Activated T-cell treated with anti-CD3 and anti-CD28 coated beads, Interleukin-2, amount 50 U/mL, for 24 hours (primary cell): ENCODE measurements at places on chromosomes 5 and 9.

- H3K27ac ChIP-seq = peak overlapping the region; percentile 81
- no peak for DNase-seq
- no peak overlapping the region for H3K4me3 ChIP-seq
- H3K4me1 ChIP-seq = peaks cover 85% of the 10 kb centered on the region
- H3K27me3 ChIP-seq = no peaks in the 10 kb centered on the region
- H3K36me3 ChIP-seq = peaks cover 19% of the 10 kb centered on the region
These were observed 32.7 kb downstream of the LNPEP start for GRCh38 chr5:96968614-96969013.

GRCh38 chr5:159858871-159859270 is 57.4 kb upstream of the ADRA1B start:
- no peak overlapping the region for H3K27ac ChIP-seq
- no peaks in the 10 kb centered on the region for H3K4me1 ChIP-seq
- no peak overlapping the region for H3K4me3 ChIP-seq
- no peak for DNase-seq
- H3K36me3 ChIP-seq = no peaks in the 10 kb centered on the region

GRCh38 chr5:73450137-73450536 is 1.6 kb upstream of the FOXD1 start:
- no peak overlapping the region for H3K27ac ChIP-seq
- H3K36me3 ChIP-seq = no peaks in the 10 kb centered on the region
- H3K4me1 ChIP-seq = peaks cover 19% of the 10 kb centered on the region
- H3K27me3 ChIP-seq = peaks cover 82% of the 10 kb centered on the region
- no peak overlapping the region for H3K4me3 ChIP-seq

- no peaks in the 10 kb centered on the region for H3K4me1 ChIP-seq
- H3K27me3 ChIP-seq = peaks cover 6% of the 10 kb centered on the region
These were observed 135.0 kb upstream of the SNX2 start for GRCh38 chr5:122639864-122640263.

GRCh38 chr5:172178301-172178987 is 9.6 kb downstream of the STK10 start:
- H3K27me3 ChIP-seq = no peaks in the 10 kb centered on the region
- H3K36me3 ChIP-seq = peaks cover 62% of the 10 kb centered on the region
- DNase-seq = peak; percentile 72
- peak overlapping the region; percentile 86 for H3K4me3 ChIP-seq
- H3K4me1 ChIP-seq = peaks cover 90% of the 10 kb centered on the region
- peak overlapping the region; percentile 95 for H3K27ac ChIP-seq

DNA sequence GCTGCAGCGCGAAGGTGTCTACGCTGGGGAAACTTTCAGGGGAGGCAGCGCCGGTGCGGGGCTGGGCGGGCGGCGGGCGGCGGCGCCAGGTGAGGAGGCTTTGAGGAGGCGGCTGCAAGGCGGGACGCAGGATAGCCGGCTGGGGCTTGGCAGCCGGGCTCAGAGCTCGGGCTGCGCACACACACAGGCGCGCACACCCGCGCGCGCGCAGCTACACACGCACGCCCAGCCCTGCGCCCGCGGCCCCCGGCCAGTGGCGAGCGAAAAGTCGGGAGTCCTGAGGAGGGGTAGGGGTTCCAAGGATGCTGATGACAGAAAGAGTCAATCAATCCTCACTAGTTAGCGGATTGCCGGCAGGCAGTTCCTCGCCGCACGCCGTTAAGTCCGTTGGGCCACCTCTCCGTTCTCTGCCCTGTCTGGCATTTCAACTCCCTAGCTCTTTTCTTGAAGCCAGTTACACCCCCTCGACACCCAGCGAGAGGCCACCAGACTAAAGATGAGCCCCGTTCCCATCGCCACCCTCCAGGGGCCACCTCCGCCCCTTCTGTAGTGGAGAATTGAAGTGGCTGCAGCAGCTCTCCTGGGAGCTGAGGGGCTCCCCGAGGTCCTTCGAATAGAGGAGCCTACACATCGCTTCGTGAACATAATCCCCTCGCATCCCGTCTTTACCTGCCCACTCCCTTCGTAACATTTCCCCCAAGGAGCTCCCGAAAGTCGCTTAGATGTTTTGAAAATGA is 1640.3 kb upstream of the C9orf72 start:
- H3K27ac ChIP-seq = no peak within 1 kb of the TSS
- peaks cover 75% of the 10 kb centered on the region for H3K27me3 ChIP-seq
- DNase-seq = no peak
- peak within 1 kb of the TSS; percentile 47 for H3K4me3 ChIP-seq
- no peaks in the 10 kb centered on the region for H3K36me3 ChIP-seq

DNA sequence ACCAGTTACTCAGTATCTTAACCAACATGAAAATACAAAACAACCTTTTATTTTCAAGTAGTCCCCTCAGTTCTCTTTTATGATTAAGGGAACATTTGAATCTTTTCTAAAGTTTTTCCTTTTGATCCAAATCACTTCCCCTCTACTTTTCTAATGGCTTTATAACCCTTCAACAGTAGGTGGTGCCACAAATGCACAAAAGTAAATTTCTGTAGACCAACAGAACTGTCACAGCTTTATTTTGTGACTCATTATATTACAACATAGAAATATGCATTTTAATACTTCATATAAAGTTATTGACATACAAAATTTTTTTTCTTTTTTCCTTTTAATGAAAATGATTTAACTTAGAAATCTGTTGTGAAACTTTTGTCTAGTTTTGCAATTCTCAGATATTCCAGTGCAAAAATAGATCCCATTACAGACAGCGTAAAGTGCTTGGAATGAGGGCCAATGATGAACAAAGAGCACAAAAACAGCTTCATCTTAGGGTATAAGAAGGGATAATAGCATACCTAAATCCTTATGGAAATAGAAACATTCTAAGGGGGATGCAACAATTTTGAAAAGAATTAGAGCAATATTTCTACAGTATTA is 17.0 kb downstream of the NIPSNAP3B start:
- H3K27me3 ChIP-seq = no peaks in the 10 kb centered on the region
- no peak overlapping the region for H3K27ac ChIP-seq
- H3K36me3 ChIP-seq = peaks cover 10% of the 10 kb centered on the region
- H3K4me3 ChIP-seq = no peak overlapping the region
- H3K4me1 ChIP-seq = no peaks in the 10 kb centered on the region
- no peak for DNase-seq

GRCh38 chr9:79574136-79574535 is 2.4 kb downstream of the TLE4 start:
- peaks cover 7% of the 10 kb centered on the region for H3K36me3 ChIP-seq
- peak overlapping the region; percentile 84 for H3K4me3 ChIP-seq
- H3K4me1 ChIP-seq = peaks cover 59% of the 10 kb centered on the region
- peaks cover 5% of the 10 kb centered on the region for H3K27me3 ChIP-seq
- DNase-seq = no peak

GRCh38 chr9:71073494-71073893 is 47.9 kb downstream of the TRPM3 start:
- H3K27me3 ChIP-seq = no peaks in the 10 kb centered on the region
- DNase-seq = no peak
- H3K27ac ChIP-seq = no peak overlapping the region
- no peaks in the 10 kb centered on the region for H3K4me1 ChIP-seq
- H3K4me3 ChIP-seq = no peak overlapping the region

DNA sequence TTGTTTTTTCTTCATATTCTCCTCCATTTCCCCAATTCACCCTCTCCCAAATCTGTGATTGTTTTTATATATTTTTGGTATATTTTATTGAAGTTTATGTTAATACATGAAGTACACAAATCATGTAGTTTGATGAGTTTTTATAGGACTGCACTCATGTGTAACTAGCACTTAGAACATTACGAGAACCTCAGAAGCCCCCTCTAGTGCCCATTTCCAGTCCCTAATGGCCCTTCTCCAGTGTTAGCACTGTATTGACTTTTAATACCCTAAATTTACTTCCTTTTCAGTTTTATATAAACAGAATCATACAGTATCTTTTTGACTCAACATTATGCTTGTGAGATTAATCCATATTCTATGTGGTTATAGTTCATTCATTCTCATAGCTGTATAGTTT is 18.5 kb upstream of the FKTN start:
- H3K4me1 ChIP-seq = peaks cover 25% of the 10 kb centered on the region
- H3K27me3 ChIP-seq = no peaks in the 10 kb centered on the region
- no peak for DNase-seq
- no peak overlapping the region for H3K4me3 ChIP-seq
- no peak overlapping the region for H3K27ac ChIP-seq
- peaks cover 2% of the 10 kb centered on the region for H3K36me3 ChIP-seq

GRCh38 chr9:19375538-19375937 is 4.5 kb downstream of the RPS6 start:
- H3K27me3 ChIP-seq = no peaks in the 10 kb centered on the region
- H3K4me3 ChIP-seq = peak overlapping the region; percentile 100
- peaks cover 79% of the 10 kb centered on the region for H3K36me3 ChIP-seq
- H3K4me1 ChIP-seq = peaks cover 35% of the 10 kb centered on the region
- H3K27ac ChIP-seq = peak overlapping the region; percentile 100

- H3K36me3 ChIP-seq = no peaks in the 10 kb centered on the region
- H3K27ac ChIP-seq = no peak overlapping the region
- DNase-seq = no peak
- peaks cover 31% of the 10 kb centered on the region for H3K4me1 ChIP-seq
- H3K27me3 ChIP-seq = no peaks in the 10 kb centered on the region
- H3K4me3 ChIP-seq = no peak overlapping the region
These were observed 12.1 kb downstream of the CDHR2 start for GRCh38 chr5:176561259-176561658.

DNA sequence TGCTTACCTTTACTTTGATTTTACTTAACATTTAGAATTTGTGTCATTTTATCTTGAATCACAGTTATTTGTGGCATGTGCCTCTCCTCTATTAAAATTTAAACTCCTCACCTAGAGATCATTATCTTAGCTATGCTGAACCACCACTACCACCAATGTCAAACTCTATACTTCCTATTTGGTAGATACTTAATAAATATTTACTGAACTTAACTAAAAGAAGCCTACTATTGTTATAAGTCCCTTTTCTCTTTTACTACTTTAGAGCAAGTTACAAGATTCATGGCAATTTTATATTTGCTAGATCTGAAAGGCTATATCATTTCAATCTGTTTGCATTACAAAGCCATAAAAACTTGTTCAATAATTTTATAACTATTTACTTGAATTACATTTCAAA is 273.3 kb upstream of the CCNH start:
- H3K4me3 ChIP-seq = no peak overlapping the region
- H3K4me1 ChIP-seq = no peaks in the 10 kb centered on the region
- H3K36me3 ChIP-seq = no peaks in the 10 kb centered on the region
- no peaks in the 10 kb centered on the region for H3K27me3 ChIP-seq

DNA sequence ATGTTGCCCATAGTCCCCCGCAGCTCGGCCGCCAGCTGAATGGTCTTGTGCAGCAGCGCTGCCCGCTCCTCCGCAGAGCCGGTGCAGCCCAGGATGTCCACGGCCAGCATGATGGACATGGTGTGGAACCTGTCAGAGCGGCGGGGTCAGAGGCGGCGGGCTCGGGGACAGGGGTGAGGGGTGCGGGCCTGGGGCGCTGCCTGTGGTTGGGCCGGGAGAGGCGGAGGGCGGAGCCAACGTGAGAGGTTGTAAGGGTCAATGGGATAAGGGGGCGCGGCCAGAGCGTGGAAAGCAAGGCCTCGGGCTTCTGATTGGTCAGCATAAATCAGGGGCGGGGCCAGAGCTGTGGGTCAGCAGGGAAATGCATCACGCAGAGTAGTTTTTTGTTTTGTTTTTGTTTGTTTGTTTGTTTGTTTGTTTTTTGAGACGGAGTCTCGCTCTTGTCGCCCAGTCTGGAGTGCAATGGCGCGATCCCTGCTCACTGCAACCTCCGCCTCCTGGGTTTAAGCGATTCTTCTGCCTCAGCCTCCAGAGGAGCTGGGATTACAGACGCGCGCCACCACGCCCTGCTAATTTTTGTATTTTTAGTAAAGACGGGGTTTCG is 6.8 kb upstream of the TOR2A start:
- DNase-seq = no peak
- no peak overlapping the region for H3K27ac ChIP-seq
- H3K27me3 ChIP-seq = no peaks in the 10 kb centered on the region
- H3K4me3 ChIP-seq = no peak overlapping the region

GRCh38 chr5:6682239-6682638 is 31.0 kb upstream of the TENT4A start:
- peaks cover 54% of the 10 kb centered on the region for H3K27me3 ChIP-seq
- no peaks in the 10 kb centered on the region for H3K36me3 ChIP-seq
- no peak overlapping the region for H3K4me3 ChIP-seq
- H3K4me1 ChIP-seq = peaks cover 6% of the 10 kb centered on the region
- DNase-seq = no peak
- H3K27ac ChIP-seq = no peak overlapping the region

- no peaks in the 10 kb centered on the region for H3K27me3 ChIP-seq
- H3K4me3 ChIP-seq = no peak overlapping the region
- peak overlapping the region; percentile 87 for H3K27ac ChIP-seq
- H3K4me1 ChIP-seq = peaks cover 41% of the 10 kb centered on the region
- DNase-seq = peak; percentile 63
- H3K36me3 ChIP-seq = no peaks in the 10 kb centered on the region
These were observed 14.3 kb upstream of the JADE2 start for GRCh38 chr5:134510970-134511795.

DNA sequence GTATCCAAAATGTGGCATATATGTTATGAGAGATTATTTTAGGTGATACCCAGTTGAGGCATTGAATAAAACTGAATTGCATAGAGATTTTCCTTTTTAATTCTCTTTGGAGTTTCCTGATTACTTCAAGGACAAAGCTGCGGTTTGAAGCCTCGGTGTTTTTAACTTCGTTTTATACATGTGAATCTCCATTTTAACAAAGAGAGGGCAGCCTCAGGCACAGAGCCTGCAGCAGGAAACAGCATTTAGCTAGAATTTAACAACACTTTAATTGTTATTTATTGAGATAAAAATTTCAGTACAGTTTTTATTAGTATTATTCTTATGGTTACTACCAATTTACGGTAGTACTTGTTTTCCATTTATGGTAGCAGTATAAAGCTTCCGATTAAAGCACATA is 114.0 kb downstream of the KIF4B start:
- no peak for DNase-seq
- H3K27me3 ChIP-seq = peaks cover 26% of the 10 kb centered on the region
- H3K36me3 ChIP-seq = no peaks in the 10 kb centered on the region
- no peaks in the 10 kb centered on the region for H3K4me1 ChIP-seq
- no peak overlapping the region for H3K27ac ChIP-seq

- no peaks in the 10 kb centered on the region for H3K27me3 ChIP-seq
- H3K36me3 ChIP-seq = no peaks in the 10 kb centered on the region
- H3K4me1 ChIP-seq = no peaks in the 10 kb centered on the region
- no peak overlapping the region for H3K4me3 ChIP-seq
- no peak overlapping the region for H3K27ac ChIP-seq
- no peak for DNase-seq
These were observed 244.9 kb downstream of the TRIM36 start for GRCh38 chr5:114924769-114925168.

GRCh38 chr5:60287174-60287771 is 393.7 kb upstream of the PDE4D start:
- no peak overlapping the region for H3K27ac ChIP-seq
- no peaks in the 10 kb centered on the region for H3K27me3 ChIP-seq
- H3K4me1 ChIP-seq = no peaks in the 10 kb centered on the region
- no peak for DNase-seq
- H3K36me3 ChIP-seq = no peaks in the 10 kb centered on the region

DNA sequence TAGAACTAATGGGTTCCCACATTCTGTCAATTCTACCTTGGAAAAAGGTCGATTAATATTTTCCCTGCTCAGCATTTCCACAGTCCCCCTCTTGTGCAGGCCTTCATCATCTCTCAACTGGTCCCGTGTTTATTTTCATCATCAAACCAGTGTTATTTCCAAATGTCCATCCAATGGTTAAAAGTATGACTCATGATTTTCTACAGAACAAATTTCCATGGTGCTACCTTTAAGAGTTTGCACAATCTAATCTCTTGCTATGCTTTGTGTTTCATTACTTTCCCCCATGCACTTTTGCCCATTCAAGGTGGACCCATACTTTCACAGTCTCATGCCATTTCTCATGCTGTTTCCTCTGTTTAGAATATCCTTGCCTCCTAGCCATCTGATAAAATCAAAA is 143.7 kb downstream of the CCDC192 start:
- H3K27me3 ChIP-seq = no peaks in the 10 kb centered on the region
- DNase-seq = no peak
- H3K27ac ChIP-seq = no peak overlapping the region
- no peaks in the 10 kb centered on the region for H3K36me3 ChIP-seq
